ENCODE measurements at places on chromosomes 16 and 17.

DNA sequence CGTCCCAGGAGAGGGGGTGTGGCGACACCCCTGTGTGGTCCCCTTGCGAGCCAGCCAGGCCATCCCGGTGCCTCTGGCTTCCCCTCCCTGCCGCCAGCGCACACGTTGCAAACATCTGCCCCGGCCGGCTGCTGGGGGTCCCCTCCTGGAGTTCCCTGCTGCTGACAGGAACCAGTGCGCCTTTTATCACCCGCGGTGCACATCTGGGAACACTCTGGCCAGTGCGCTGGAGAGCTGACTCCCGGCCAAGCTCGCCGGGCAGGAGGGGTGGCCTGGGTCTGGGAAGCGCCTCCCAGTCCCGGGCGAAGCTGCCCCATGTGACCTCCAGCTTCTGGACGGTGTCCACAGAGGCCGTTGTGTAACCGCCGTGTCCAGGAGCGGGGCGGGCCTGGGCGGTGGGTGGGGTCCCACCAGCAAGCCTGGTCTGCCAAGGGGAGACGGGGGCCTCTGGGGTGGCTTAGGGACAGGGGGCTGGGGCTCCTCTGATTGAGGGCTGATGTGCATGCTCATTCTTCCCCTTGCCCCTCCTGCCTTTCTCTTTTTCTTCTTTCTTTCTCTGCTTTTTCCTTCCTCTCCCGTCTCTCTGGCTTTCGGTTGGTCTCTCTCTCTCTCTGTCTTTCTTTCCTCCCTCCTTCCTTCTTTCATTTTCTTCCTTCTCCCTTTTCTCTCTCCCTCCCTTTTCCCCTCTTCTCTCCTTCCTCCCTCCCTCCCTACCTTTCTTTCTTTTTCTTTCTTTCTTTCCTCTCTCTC lies 25.2 kb upstream of the CIBAR2 start:
- no peak for DNase-seq

DNA sequence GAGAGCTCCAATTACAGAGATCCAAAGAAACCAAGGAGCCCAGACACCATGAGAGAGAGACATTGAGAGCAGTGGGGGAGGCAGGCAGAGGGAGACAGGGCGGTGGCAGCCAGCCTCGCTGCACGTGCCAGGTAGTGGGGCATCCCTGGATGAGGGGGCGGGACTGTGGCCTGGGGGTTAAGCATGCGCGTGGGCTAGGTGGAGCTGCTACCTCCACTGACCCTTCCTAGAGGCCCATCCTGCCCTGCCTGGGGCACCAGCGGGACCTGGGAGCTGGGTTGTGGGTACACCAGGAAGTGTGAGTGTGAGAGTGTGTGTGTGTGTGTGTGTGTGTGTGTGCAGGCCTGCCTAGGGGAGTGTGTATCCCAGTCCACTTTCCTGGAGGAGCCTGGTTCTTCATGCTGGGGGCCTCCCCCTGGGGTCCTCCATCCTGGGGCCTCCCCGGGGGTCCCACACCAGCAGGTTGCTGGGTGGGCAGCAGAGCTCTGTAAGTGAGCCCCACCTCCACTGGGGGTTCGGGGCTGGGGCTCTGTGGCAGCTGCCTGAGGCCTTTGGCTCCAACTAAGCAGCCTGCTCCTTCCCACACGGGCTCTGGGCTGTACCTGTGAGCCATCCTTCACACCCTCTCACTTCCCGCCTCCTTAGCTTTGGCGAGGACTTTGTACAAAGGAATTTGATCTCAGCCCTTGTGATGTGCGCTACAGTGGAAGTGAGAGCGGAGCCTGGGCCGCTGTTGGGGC lies 127.4 kb downstream of the IRF8 start:
- DNase-seq = no peak

GRCh38 chr16:56226845-56227525 lies 35.7 kb downstream of the GNAO1 start:
- DNase-seq = no peak

DNA sequence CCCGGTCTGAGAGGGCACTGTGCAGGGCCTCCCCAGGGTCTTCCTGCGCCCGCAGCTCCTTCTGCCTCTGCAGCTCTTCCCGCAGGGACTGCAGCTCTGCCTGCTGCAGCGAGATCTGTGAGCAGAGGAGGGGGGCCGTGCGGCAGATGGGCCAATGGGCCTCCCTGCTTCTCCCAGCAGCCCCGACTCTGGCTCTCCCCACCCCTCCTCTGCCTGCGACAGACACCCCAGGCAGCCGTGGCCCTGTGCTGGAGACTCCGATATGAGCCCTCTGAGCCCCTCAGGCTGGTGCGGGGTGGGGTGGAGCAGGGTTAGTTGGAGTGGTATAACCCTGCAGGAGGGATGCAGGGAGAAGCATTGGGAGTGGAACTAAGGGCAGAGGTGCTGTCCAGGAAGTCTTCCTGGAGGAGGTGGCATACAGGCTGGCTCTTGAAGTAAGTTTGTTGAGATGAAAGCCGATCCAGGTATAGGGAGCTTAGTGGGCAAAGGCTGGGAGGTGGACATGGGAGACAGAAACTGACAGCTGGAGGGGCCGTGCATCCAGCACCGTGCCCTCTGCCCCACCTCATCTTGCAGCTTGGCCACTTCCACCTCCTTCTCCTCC lies 5.0 kb downstream of the THOC6 start:
- DNase-seq = no peak

DNA sequence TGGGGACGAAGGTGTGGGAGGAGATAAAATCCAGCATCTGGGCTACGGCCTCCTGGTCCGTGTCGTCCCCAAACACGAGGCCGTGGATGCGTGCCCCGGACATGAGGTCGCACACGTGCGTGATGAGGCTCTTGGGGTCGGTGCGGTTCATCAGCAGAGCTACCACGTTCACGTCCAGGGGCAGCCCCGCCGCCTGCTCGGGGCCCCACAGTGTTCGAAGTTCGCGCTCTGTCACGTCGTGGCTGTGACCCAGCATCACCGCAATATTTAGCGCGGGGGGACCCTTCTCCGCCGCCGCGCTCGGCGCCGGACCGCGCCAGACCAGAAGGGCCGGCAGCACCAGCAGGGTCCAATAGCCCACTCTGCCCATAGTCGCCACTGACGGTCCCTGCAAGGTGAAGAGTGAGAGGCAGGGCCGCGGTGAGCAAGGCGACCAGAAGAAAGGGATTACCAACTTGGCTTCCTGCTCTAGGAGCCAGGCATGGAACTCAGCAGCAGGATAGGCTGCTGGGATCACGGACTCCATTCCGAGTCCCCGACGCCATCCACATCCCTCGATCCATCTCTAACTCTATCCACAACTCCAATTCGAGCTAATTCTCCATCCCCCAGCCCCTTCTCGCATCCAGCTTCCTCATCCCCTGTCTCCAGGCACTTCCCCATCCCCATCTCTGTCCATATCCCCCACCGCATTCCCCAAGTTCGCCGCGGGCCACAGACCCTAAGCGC lies 2.0 kb downstream of the GRIN2A start:
- no peak for DNase-seq

DNA sequence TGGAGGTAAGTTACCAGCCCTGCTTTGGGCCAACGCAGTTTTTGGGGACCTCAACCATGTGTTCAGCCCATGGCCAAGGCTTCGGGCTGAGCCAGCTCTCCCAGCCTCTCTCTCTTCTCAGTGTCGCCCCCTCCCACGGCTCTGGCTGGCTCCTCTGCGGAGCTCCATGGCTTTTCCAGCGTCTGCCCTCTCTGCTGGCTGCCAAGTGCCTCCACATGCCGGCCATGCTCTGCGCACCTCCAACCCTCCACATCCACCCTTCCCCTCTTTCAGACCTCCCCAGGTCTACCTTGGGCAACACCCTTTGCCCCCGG lies 23.2 kb downstream of the COTL1 start:
- DNase-seq = no peak

- no peak for DNase-seq
Observed at GRCh38 chr16:842711-843560, 42.4 kb upstream of the GNG13 start.

DNA sequence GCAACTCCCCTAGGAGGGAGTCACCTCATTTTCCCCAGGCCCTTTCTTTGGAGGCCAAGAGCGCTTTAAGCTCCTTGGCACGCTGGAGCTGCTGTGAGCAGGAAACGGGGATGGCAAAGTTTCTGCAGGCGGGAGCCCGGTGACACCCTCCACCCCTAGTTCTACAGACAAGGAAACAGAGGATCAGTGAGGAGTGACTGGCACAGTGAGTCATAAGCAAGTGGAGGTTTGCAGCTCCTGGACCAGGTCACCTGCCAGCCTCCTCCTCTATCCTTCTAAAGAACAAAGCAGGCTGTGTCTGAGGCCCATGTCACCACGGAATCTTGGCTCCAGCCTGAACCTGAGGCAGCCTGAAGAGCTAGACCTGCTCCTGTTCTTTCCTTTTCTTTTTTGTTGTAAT lies 141.9 kb downstream of the TMEM132E start:
- DNase-seq = no peak

DNA sequence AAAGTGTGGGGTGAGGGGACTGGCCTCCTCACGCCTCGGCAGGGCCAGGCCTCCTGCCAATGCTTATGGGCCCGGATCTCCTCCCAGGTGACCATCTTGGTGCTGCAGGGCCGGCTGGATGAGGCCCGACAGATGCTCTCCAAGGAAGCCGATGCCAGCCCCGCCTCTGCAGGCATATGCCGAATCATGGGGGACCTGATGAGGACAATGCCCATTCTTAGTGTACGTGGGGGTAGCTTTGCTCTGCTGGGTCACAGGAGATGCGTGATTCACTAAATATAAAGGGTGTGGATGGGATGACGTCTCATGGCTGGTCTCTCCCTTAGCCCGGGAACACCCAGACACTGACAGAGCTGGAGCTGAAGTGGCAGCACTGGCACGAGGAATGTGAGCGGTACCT lies 19.5 kb downstream of the NUP85 start:
- DNase-seq = no peak

GRCh38 chr17:64420143-64420670 lies 28.7 kb upstream of the MILR1 start:
- peak; percentile 58 for DNase-seq

DNA sequence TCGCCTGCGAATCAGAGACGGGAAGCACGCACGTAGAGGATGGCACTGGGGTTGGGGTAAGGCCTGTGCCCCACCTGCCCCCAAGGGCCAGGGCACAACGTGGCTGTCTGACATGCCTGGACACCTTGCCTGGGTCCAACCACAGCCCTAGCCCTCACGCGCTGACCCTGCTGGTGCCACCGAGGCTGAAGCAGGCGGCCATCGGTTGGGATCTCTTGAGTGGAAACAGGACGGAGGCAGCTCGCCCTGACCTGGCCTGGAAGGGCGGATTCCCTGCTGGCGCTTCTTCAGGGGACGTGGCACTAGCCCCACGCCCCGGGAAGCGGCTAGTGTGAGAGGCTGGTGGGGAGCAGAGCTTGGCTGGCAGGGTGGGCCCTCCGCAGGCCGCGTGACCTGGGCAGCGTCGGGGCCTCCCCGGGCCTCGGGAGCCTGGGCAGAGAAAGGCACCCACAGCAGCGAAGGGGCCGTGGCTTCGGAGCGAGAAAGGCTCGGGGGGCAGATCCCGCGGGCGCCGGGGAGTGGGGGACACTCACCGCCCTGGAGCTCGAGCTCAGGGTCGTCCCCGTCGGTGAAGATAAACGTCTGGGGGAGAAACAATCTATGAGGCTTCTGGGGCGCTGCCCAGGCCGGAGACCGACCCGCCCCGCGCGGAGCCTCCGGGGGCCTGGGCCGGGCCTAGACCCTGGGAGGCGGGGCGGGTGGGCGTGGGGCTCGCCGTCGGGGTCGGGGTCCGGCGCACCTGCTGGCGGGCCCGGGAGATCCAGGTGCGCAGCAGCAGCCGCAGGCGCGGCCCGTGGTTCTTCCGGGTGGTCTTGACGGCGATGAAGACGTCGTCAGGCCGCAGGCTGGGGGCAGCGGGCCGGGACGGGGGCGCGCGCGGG lies 610 bp downstream of the RFNG start:
- DNase-seq = no peak

DNA sequence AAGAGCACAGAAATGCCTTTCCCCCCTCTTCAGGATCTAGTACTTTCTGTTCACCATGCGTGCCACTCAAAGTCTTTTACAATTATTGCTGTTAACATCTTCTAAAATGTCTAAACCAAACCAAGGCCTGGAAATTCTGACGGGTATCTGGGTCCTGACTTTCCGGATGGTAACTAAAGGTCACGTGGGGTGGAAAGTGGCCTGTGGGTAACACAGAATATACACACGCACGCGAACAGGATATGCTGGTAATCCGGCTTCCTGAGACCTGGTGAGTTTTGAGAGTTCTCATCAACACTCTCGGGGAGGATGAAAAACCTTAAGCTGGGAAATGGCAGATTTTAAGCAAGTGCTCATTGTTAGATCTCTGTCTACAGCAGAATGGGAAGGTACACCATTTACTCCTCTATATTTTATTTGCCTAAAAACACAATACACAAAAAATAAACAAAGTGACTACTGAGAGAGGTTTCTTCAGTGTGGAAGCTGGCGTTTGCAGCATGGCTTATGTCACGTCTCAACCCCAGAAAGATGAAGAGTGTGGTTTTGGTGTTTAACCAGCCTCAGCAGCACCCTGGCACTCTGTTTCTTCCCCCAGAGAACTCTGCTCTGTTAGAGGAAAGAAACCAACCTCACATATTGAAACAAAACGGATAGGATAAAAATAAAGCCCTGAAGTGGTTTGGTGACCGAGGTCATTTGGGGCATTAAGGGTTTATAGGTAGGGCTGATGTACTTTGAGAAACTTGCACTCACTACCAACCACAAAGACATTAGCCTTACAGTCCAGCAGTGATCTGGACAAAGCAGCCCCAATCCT lies 37.3 kb downstream of the SMG6 start:
- DNase-seq = no peak
